ENCODE measurements at places on chromosomes 3 and 15.

GRCh38 chr3:85081191-85081906 lies 122.6 kb downstream of the CADM2 start:
- no peak for DNase-seq

GRCh38 chr3:170244576-170244975 lies 22.4 kb downstream of the PRKCI start:
- DNase-seq: no peak

GRCh38 chr15:47834093-47834492 lies 116.8 kb downstream of the SEMA6D start:
- DNase-seq: no peak

DNA sequence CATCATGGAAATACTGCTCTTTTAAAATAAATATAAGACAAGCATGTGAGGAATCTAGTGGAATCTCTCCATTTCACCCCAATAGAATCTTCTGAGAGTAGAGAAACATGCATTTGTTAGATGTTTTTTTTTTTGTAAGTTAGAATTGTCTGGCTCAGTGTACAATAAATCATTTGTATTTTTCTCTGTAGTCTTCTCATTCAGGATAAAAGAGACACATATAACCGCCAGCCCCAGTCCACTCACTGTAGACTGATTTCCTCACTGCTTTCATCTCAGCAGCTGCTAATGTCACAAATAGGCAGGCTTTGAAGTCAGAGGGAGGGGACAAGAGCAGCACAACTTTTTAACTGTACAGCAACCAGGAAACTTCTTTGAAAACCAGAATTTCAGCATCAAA lies 140.2 kb upstream of the RBMS3 start:
- DNase-seq: no peak

DNA sequence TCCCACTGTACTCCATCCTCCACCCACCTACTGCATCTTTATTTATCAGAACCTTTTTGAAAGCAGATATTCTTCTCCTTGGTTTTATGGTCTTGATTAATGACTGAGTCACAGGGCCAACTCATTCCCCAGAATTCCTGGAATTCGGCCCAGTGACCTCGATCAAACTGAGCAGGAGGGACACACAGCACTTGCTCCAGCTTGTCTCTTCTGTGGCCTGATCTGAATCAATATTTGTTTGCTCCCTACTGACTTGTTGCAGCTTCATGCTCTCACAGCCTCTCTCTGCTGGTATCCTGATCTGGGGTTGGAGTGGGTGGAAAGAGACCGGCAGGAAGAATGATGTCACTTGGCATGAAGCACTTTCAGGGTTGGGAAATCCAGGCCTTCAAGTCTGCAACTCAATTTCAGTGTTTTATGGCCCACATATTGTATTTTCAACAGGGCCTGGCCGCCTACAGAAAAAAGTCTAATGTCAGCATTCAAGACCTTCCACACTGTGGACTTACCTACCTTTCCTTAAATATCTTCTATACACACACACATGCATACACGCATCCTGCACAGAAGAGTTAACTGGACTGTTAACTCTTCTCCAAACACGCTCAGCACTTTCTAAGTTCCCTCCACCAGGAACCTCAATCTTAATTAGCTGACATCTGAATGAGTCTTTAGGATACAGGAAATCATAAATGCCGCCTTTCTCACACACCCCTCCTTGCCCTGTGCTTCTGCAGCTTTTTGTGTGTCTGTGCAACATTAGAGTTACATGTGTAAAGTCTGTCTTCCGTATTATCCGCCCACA lies 4.6 kb downstream of the ANXA2 start:
- DNase-seq: no peak

DNA sequence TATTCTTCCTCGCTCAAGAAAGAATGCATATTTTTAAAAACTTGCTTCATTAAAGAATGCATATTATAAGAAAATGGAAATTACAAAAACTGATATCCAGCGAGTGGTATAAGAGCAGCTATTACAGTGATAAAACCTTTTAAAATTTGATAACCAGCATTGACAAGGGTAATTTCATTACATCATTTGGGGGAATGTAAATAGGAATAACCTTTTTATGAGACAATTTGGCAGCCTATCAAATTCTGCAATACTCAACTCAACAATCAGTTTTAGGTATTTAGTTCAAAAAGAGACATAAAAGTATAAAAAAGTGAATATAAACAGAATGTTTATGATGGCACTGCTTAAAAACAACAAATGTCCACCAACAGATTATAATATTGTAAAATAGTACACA lies 35.4 kb downstream of the MAP4 start:
- DNase-seq: no peak

DNA sequence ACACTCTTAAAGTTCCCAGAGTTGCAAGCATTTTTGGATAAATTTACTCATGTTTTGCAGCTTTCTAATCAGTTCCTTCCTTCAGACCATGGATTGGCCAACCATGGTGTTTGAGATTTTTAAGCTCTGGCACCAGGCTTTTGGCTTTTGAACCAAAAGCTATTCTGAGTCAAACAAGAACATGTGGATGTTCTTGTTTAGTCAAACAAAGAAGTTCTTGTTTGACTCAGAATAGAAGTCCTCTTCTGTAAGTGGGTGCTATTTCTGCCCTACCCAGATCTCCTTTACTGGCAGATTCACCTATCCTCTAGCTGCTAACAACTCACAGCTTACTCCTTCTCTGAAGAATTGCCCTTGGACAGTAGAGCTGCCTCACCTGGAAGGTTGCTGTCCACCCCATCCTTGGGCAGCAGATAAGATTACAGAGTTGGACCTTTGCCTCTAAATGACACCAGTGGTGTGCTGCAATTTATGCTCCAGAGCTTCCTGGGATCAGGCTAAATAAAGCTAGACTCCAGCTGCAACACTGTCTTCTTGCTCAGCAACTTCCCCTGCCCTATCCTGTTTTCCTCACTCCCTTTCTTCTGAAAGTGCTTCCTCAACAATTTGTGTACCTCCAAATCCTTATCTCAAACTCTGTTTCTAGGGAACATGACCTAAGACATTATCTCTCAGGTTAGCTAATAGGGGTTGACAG lies 65.6 kb downstream of the COL6A6 start:
- no peak for DNase-seq

GRCh38 chr3:38740537-38740936 lies 75.5 kb downstream of the SCN10A start:
- no peak for DNase-seq

GRCh38 chr15:69149803-69150202 lies 10.6 kb upstream of the GLCE start:
- DNase-seq: no peak

DNA sequence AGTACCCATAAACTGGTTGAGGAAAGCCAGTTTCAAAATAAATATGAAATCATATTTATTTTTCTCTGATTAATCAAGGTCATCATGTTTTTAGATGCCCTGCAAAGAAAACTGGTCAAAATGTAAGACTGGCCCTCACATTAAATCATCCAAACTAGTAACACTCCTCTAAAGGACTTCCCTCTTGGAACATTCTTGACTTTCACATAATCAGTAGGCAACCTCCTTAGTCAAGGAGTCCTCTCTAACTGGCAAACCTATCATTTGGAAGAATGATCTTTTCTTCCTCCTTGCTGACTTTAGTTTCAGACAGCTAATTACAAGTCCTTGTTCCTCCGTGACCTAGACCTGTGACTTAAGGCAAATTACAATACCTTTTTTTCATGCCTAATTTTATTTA lies 82.5 kb upstream of the DCBLD2 start:
- DNase-seq: no peak

DNA sequence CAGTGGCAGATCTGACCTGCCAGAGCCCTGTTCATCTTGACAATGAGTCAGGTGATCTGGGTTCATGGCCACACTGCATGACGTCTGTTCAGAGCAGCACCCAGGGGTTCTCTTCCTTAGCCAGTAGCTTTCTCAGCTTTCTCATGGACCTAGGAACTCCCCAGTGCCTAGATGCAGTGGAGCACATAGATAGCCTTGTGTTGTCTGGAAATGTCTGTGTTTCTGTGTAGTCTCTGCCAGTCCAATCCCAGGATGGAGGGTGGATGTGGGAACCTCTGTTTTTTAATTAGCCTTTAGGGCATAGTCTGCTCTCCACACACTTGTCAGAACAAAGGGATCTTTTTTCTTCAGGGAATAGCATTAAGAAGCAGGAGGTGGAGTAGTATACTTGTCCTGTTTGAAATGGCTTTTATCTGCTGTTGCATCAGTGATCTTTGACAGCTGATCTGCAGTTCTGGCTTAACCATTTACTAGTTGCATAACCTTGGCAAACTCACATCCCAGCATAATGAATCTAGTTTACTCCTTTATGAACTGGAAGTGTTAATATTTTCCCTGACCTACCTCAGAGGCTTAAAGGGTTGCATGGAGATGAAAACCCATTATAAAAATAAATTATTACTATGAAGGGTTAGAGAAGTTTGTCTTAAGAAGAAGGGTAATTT lies 16.1 kb upstream of the CACNA1D start:
- DNase-seq: no peak

- no peak for DNase-seq
Observed at GRCh38 chr3:36993326-36994283, at the start of gene MLH1. MLH1 (plus strand) TSS chr3:36993518; CDS start chr3:36993548, 30 bp downstream.

- DNase-seq: no peak
Observed at GRCh38 chr3:73449774-73450173, 175.0 kb downstream of the PDZRN3 start.

DNA sequence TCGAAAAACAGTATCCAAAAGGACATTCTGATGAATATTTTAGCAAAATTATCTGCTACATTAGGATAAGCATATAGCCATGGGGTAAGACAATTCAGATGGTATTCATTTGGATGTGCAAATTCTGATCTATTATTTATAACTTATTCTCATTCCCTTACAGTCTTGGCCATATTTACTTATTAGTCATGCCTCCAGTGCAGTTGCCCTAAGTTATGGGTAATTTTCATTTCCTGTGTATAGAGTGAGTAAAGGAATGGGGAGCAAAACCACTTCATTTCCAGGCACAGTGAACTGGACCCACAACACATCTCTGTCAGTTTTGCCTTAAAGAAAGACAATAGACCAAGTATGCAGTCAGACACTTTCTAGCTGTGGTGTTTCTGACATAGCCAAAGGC lies 134.3 kb downstream of the POLQ start:
- no peak for DNase-seq

DNA sequence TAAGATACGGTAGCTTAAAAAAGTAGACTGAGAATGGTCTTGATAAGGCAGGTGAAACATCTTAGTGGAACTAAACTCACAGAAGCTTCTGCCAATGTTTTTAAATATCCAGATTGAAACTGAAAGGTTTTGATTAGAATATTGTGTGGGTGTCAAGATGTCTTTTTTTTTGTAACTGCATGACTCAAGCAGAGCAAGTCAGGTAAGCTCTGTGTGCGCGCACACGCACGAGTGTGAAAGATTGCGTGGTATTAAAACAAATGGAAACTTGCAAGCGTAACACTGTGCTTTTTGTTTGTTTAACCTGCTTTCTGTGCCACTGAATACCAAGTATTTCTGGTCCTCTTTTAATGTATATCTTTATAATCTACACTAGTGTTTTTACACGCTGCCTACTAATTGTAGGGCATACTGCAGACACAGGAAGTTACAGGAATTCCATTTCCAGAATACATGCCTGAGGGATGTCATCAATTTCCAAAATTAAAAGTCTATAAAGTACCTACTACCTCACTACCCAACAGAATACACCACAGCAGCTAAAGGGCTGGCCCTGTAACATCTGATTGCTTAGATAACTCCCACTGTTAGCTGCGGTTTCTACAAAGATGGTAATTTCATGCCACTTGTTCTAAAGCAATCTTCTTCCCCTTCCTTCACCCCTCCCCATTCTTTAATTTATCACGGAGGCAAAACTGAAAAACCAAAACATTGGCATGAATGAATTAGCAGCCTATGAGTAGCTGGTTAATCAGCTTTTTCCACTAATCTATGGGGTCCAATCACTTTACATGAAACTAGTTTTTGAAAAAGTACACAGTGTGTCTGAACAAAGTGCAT lies 472.8 kb downstream of the SHQ1 start:
- DNase-seq: no peak

- no peak for DNase-seq
Observed at GRCh38 chr3:116241677-116242076, 203.6 kb downstream of the LSAMP start.

DNA sequence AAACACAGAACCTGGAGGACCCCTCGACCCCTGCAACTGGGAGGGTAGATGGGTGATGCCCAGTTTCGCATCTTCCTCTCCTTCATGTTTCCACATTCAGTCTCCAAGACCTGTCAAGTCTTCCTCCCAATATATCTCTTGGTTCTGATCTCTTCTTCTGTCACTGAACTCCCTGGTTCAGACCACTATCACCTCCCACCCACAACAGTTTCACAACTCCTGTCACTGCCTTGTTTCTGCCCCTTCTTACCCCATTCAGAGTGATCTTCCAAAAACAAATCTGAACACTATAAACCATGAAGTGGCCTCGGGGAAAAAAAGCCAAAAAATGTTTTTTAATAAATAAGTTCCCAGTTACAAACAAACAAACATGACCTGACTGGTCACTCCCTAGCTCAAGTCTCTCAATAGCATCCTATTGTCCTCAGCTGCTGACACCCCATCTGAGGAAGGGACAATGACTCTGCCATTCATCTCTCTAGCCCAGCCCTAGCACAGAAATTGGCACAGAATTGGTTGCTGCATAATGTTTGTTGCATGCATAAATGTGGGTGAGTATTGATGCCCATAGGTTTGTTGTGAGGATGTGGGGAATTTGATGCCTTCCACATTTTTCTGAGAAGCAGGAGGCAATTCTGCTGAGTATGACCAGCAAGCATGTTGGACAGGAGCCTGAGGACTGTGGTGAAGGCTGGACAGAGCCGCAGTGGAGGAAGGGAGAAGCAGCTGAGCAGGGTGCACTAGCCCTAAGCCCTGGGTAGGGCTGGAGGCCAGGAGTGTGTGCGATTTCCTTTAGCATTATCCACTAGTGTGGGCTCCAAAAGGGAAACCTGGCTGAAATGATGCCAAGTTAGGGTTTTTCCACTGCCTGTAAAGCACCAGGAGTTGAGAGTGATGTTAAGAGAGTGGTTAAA lies 12.2 kb upstream of the XYLB start:
- no peak for DNase-seq

- DNase-seq: no peak
Observed at GRCh38 chr15:38873158-38873557, 308.5 kb upstream of the RASGRP1 start.

GRCh38 chr15:79089890-79090486 lies 592 bp downstream of the RASGRF1 start:
- no peak for DNase-seq

DNA sequence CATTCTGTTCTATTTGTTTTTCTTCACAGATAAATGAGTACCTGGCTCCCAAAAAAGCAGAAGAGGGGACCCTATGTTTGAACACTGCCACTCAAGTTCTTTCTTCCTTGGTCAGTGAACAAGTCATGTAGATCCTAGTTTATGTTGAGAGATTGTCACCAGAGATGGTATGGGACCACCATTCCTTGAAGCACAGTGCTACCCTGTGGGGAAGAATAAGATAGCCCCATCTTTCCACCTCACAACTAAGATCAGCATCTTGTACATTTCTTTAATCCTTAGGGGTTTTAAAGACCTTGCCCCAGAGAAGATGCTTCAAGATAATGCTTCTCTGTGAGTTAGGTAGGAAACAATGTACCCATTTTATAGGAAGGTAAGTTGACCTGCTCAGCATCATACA lies 233.5 kb upstream of the WNT5A start:
- no peak for DNase-seq
